ENCODE measurements at places on chromosomes 6 and 20.
A peak's percentile ranks its signal among the peaks of the same experiment; 100 is the strongest.

DNA sequence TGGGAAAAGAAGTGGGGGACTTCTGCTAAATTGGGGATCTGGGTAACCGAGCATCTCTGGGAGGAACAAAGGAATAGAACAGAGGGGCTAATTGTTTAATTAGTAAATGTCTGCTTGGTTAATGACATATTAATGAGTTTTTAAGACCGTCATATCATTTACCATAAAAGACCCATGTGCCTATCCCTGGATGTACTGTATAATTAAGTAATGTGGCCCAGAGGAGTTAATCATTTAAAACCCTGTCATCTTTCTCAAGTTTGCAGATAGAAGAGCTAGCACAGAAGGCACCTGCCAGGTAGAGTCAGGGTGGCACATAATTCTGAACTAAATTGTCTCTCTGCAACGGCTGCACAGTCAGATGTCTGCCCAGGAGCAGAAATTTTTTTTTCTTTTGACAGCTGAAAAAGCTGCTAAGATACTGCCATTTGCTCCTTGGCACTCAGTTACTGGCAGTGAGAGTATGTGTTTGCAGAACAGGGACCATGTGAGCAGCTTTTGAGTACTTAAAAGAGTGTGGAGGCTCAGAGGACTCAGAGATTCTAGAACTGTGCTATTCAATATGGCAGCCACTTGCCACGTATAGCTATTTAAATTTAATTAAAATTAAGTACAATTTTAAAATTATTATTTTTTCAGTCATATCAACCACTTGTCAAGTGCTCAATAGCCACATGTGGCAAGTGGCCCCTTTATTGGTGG lies 202.7 kb upstream of the SLC35B3 start:
- no peak for DNase-seq

GRCh38 chr20:31673943-31674463 lies 36.3 kb downstream of the COX4I2 start:
- DNase-seq: no peak

GRCh38 chr6:125662296-125662695 lies 87.1 kb upstream of the HEY2 start:
- DNase-seq: no peak

GRCh38 chr20:62021793-62022385 lies 43.8 kb downstream of the TAF4 start:
- peak; percentile 65 for DNase-seq

DNA sequence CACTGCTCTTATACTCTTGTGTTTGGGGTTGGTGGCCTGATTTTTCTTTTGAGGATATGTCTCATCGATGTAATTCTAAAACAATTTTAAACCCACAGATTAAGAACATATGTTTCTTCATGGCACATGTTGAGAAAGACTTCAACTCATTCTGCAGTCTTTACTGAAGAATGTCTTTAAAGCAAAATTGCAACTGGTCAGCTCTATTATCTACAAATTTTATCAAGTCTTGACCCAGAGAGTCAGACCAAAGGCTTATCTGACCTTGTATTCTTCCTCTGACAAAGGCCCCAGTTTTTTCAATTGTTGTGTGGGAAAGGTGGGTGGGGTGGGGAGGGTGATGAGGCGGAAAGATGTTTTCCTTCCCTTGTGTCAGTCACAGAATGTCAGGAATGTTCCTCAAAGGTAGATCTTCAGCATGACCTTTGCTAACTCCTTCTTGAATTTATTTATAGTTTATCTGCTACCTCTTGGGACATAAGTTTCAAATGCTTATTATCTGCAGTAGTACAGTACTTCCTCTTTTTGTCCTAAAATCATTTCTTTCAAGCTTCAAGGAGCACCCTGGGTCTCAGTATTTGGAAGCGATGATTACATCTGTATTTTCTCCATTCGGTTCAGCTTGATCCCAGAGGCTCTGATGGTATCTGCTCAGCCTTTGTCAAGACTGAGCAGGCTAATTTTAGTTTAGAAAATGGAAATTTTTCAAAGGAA lies 63.2 kb upstream of the TIAM2 start:
- DNase-seq: peak; percentile 60

- peak; percentile 18 for DNase-seq
These were observed 13.1 kb downstream of the DNPH1 start for GRCh38 chr6:43216200-43216599.

- no peak for DNase-seq
These were observed 89.1 kb downstream of the ME1 start for GRCh38 chr6:83341765-83342164.

- peak; percentile 25 for DNase-seq
These were observed 27.4 kb upstream of the VAPB start for GRCh38 chr20:58361481-58362205.

DNA sequence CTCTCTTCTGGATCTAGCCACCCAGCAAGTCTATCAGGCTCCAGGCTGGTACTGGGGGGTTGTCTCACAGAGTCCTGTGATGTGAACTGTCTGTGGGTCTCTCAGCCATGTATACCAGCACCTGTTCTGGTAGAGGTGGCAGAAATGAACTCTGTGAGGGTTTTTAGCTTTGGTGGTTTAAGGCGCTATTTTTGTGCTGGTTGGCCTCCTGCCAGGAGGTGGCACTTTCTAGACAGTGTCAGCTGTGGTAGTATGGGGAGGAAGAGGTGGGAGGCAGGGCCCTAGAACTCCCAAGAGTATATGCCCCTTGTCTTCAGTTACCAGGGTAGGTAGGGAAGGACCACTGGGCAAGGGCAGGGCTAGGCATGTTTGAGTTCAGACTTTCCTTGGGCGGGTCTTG lies 75.8 kb downstream of the SNAP91 start:
- DNase-seq: no peak
